ENCODE measurements at places on chromosomes 11 and 22.

DNA sequence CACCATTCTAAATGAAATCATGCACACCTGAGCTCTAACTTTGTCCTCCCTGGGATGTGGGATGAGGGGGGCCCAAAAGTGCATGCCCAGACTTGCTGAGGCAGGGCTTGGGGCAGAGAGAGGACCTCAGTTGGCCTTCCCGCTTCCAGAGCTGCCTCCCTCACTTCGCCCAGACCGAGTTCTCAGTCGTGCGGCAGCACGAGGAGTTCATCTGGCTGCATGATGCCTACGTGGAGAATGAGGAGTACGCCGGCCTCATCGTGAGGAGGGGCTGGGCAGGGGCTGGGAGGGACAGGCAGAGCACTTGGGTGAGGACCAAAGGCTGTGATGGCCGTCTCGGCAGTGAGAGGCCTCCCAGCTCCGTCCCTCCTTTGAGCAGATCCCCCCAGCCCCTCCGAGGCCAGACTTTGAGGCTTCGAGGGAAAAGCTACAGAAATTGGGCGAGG is 8.2 kb downstream of the CFL1 start:
- no peak for DNase-seq

DNA sequence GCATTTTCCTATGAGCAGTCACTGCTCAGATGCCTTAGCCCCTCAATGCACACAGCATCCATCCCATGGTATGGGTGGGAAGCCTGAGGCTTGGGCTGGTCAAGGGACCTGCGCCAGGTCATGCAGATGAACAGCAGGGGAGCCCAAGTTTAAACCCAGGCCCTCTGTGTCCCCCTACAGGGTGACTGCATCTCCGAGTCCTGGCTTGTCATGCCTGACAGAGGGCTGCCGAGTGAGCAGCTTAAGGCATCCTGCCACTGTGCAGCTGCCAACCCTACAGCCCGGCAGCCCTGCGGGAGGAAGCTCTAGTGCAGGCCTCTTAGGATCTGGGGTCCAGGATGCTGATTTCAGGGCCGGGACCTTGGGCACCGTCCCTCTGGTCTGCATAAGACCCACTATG is 10.0 kb downstream of the IL2RB start:
- DNase-seq, result no peak

DNA sequence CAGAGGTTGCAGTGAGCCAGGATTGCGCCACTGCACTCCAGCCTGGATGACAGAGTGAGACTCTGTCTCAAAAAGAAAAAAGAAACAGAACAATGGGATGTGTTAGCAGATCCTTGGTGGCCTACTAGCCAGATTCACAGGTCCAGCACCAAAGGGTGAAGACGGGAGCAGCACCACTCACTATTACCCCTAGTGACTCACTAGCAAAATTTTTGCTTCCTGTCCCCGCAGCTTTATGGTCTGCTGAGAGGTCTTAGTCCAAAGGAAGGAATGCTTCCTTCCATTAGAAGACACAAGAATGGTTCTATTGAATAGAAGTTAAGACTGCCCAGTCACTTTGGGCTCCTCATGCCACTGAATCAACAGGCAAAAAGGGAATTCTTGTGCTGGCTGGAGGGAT is 35.9 kb upstream of the NUP50 start:
- no peak for DNase-seq

DNA sequence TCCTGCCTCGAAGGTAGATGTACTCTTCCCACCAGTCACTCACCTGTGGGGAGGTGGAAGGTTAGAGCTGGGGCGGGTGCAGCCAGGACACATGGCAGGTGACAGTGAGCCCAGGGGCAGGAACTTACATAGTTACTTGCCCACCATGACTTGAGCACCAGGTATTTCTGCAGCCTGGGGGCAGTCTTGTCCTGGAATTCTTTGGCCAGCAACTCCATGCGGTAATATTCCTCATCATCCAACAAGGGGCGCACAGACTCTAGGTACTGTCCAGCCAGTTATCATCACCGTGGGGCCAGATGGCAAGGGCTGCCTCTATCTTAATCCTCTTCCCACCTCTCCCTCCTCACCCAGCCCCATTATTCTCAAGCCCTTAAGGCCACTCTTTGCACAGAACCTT is 2.2 kb downstream of the CPT1B start:
- DNase-seq, result peak; percentile 12

- no peak for DNase-seq
Observed at GRCh38 chr22:50568626-50569025, 5.9 kb upstream of the SYCE3 start.

DNA sequence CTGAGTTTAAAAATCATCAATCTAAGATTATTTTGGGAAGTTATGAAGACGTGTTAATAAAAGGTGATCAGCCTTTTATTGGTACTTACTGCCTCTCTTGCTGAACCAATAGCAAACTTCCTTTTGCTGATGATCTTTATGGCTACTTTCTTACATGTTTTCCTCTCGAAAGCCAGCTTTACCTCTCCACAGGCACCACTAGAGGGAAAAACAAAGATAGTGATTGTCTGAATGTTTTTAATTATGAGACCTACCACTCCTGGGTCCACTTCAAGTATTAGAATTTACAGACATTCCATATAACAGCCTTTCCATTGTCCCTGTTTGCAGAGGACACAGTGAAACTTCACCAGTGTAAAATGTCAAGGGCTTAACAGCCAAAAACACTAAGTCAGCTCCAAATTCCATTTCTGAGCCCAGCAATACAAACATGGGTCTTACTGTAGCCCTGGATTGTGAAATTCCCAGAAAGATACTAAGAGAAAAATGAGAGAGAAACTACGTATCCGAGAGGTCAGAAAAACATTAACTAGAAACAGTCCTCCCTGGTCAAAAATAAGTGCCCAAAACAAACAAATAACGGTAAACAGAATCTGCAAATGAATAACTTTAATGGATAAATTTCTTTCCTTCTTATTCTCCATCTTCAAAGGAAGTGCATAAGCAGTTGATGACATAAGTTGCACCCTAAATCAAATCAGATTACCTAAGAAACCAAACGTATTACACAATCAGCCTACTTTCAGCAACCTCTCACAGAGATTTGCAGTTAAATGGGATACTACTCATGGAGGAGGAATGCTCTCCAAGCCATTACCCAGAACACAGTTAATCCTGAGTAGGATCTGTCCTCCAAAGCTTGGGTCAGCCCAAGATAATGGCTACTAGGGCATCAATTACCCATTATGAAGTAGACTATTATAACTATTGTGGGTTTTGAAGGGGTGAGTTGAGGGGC is 29.5 kb downstream of the CHEK2 start:
- DNase-seq, result peak; percentile 93

DNA sequence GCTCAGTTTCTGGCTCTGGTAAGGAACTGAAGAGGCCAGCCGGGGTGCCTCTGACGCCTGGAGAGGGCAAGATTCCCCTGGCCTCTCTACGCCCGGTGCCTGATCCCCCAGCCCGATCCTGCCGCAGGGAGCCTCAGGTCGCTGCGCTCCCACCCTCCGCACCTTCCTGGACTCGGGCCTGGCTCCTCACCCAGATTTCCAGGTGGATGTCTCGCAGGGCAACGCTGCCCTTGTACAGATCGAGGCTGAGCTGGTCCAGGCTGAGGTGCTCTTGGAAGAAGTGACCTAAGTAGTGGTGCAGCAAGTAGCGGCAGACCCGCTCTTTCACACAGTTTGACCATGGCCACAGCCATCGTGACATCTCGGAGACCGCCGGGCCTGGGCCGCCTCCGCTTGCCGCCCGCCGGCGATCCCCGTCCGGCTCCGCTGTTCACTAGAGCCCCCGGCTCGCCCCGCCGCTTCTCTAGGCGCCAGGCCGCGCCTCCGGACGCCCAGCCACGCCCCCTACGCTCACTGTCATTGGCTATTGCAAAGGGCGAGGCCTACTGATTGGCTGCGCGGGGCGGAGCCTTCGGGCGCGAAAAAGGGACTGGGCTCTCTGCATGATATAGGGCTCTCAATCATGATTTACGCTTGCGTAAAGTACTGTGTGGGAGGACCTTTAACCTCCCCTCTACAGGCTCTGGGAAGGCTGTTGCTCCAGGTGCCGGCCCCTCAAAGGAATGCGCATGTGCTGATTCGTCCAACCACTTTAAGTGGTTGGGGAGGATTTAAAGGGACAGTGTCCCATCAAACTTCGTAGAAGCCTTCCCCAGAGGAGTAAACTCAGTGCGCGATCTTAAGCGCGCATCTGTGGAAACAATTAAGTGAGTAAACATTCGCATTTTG is at the start of gene ATG2A:
TSS of gene ATG2A (minus strand) at position 435 of the 888 bp plus-strand sequence. CDS start at position 361, 74 bp downstream.
- peak; percentile 99 for DNase-seq

DNA sequence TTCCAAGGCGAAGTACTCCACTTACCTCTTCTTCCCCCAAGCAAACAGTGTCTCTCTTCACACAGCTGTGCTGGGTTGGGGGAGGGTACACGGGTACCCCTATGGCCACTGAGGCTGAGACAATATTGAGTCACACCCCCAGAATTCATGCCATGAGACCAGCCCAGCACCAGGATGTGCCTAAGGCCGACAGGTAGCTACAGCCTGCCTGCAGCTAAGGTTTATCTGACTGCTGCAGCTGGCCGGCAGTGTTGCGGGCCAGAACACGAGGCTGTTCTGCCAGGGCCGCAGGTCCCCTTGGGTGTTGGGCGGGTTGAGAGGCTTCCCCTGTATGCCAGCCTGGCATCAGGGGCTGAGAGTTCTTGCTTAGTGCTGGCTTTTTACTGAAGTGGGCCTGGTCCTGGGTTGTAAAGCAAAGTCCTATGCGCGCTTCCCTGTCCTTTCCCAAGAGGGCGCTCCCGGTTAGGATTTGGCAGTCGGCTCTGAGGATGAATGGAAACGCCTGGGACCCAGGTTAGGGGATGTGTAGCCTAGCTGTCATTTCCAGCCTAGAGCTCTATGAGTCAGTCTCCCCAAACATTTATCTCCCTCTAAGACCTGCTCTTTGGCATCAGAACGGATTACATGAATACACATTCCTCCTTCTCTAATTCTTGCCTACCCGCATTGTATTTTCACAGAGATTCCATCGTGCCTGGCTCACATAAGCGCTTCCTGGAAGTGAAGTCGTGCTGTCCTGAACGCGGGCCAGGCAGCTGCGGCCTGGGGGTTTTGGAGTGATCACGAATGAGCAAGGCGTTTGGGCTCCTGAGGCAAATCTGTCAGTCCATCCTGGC is 7.1 kb downstream of the USP18 start:
- DNase-seq, result peak; percentile 83

DNA sequence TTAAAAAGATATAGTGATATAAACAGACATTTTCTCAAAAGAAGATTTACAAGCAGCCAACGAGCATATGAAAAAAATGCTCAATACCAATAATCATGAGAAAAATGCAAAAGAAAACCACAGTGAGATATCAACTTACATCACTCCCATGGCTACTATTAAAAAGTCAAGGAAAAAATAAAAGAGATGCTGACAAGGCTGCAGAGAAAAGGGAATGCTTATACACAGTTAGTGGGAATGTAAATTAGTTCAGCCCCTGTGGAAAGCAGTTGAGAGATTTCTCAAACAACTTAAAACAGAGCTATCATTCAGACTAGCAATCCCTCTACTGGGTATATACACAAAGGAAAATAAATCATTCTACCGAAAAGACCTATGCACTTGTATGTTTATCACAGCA is 97.1 kb upstream of the CARD18 start:
- DNase-seq, result peak; percentile 8

GRCh38 chr11:68651208-68651984 is 32.9 kb upstream of the GAL start:
- DNase-seq, result no peak

DNA sequence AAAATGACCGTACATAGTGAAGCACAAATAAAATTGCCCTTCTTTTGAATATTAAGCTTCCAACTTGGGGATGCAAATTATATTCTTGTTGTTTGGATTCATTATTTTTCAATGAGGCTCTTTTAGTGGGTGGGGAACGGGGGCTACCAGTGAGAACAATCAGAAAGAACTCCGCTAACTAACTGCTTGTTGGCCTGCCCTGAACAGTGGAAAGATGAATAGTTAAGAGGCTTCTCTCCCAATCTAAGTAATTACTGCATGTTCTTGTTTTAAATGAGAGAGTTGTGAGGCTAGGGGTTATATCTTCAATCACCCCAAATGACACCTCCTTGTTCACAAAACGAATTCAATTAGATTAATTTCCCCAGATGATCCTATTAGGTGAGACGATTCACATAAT is 322.0 kb downstream of the FAT3 start:
- DNase-seq, result no peak

- no peak for DNase-seq
Observed at GRCh38 chr22:49395617-49396016, 432.1 kb downstream of the BRD1 start.

DNA sequence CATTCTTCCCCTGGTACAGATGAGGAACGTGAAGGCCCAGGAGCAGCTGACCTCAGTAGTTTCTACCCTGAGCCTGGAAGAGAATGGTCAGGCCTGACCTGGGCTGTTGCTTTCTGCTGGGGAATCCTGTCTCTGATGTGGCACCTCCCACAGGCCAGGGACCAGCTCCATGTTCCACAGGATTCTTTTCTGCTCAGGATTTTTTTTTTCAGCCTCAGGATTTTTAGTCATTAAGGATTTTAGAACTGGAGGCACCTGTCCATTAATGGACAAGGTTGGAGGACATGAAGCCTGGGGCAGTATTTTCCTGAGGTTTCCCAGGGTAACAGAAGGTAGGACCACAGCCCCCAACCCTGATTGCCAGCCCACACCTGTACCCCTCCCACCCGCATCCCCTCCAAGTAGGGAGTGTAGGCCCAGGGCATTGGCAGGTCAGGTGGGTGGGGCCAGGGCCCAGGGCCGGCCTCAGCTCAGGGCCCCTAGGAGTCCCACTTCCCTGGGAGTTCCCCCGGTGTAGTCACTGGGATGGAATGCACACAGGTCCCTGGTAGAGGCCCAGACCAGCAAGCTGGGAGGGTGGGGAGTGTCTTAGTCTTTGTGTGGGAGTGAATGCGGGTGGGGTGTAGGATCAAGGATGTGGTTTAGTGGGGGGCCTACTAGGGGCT is 16.1 kb downstream of the BIK start:
- DNase-seq, result peak; percentile 27

- DNase-seq, result peak; percentile 32
Observed at GRCh38 chr11:74257959-74258553, 53.4 kb downstream of the P4HA3 start.

- DNase-seq, result no peak
Observed at GRCh38 chr11:77300695-77301094, 791 bp downstream of the GDPD4 start.

DNA sequence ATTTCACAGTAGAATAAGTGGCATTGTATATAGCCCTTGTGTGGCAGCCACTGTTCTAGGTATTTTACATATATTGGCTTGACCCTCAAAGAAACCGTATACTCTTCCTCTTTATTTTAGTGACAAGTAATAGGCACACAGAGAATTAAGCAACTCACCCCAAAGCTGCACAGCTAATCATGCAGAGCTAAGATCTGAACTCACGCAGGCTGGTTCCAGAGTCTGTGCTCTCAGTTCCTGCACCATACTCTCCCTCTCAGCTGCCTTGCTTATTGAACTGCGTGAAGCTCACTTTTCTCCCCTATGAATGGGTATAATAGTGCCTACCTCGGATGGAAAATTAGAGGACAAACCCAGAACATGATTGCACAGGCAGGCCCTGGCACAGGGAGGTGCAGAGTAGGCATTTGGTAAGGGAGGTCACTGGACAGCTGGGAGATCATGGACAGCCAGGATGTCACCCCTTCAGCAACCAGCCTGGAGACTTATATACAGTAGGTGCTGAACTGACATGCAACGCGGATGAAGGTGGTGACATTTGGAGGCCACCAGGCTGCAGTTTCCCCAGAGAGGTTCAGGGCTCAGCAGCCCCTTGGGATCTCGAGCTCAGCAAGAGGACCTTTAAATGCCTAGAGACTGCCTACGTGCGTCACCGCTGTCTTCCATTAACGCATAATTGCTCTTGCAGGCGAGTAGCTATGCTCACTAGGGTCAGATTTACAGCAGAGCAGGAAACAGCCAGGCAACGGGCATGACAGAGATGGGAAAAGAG is 78.4 kb upstream of the TP53I11 start:
- no peak for DNase-seq
